ENCODE measurements at places on chromosomes 6 and 20. TPM values are rescaled to one million over a fixed set of nuclear protein-coding genes. Genes with fewer than 3 reads are reported as not detected.

SLC24A3 gene
- total RNA-seq: 1.5 TPM

COL20A1 gene
- total RNA-seq: not detected

DNA sequence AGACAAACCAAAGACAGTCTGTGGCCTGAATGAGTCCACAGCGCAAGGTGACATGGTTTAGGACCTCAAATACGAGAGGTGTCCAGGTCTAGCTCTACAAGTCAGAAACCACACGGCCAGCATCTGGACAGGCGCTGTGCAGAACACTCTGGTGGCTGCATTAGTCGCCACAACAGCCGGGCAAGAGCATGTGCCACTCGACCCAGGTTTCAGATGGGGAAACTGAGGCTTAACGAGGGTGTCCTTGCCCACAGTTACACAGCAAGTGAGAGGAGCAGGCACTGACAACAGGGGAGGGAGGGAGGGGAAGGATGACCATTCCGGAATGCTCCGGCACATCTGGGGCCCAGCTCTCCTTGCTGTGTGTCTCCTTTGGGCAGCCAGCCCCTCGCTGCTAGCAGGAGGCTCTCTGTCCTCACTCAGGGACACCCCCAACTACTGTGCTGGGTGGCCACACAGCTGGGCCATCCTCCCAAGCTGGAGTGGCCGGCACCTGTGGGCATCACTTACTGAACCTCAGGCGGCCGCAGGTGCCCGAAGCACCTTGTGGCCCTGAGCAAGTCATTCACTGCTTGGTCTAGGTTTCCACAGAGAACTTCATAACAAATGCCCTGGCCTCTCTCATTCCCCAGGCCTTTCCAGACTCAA, 6.6 kb downstream of the DLL1 start:
- no peak overlapping the region for H3K27ac ChIP-seq
- H3K4me3 ChIP-seq: no peak overlapping the region
- H3K27me3 ChIP-seq: peaks cover 46% of the 10 kb centered on the region
- no peaks in the 10 kb centered on the region for H3K36me3 ChIP-seq
- peak; percentile 38 for DNase-seq

- no peak for DNase-seq
- no peaks in the 10 kb centered on the region for H3K27me3 ChIP-seq
- H3K4me3 ChIP-seq: no peak overlapping the region
- H3K4me1 ChIP-seq: peaks cover 31% of the 10 kb centered on the region
Measured at GRCh38 chr6:39197521-39197920, 31.8 kb downstream of the KCNK5 start.

DNA sequence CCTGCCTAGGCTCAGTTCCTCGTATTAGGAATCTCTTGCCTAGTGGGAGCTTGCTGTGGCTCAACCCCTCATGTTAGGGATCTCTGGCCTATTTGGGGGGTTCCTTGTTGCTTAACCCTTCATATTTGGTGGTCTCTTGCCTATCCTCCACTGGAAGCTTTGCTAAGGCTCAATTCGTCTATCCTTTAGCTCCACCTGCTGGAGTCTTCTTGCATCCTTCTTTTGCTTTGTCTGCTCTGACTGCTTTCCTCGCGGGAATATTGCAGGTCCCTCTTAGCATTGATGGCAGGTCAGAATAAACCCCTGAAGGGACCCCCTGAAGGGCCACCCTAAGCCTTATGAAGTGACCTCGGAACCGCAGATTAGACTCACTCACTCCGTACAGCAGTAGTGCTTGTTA, 203.0 kb upstream of the TBX18 start:
- H3K27ac ChIP-seq: no peak overlapping the region
- H3K36me3 ChIP-seq: no peaks in the 10 kb centered on the region
- peak; percentile 83 for DNase-seq
- no peaks in the 10 kb centered on the region for H3K27me3 ChIP-seq

DNA sequence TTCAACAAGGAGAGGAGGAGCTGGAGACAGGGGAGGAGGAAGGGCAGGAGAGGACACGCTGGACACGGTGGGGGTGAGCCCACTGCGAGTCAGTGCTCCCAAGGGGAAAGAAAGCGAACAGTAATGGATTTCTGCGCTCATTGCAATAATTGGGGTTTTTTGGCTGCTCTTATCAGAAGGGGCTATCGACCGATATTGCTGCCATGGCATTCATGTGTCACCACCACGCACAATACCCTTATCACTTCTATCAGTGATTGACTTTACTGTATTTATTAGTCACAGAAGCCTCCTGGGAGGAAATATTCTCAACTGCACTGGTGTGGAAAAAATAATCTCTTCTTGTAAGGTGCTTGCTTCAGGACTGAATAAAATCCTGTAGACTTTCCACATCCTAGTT, 55.8 kb downstream of the CEP43 start:
- no peak for DNase-seq
- H3K27me3 ChIP-seq: no peaks in the 10 kb centered on the region
- no peak overlapping the region for H3K4me3 ChIP-seq
- H3K36me3 ChIP-seq: no peaks in the 10 kb centered on the region
- H3K27ac ChIP-seq: no peak overlapping the region

DNA sequence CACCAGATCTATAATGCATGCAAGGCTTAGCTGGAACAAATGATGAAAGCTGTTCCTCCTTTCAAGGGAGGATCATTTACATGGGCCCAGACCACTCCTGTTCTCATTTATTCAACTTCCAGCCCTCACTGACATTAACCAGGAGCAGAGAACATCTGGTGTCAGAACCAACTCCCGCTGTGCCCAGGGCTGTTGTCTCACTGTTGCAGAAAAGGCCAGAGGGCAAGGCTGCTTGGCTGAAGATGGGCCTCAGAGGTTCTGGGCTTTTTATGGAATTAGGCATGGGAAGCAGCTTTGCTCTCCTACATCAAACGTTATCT, 164.2 kb downstream of the GMPR start:
- no peak overlapping the region for H3K27ac ChIP-seq
- H3K36me3 ChIP-seq: no peaks in the 10 kb centered on the region
- no peak overlapping the region for H3K4me3 ChIP-seq
- H3K27me3 ChIP-seq: no peaks in the 10 kb centered on the region
- H3K4me1 ChIP-seq: no peaks in the 10 kb centered on the region
- no peak for DNase-seq

GRCh38 chr6:85428486-85428885, 21.4 kb upstream of the NT5E start:
- H3K36me3 ChIP-seq: no peaks in the 10 kb centered on the region
- H3K4me3 ChIP-seq: no peak overlapping the region
- DNase-seq: no peak
- H3K4me1 ChIP-seq: no peaks in the 10 kb centered on the region

- H3K27me3 ChIP-seq: no peaks in the 10 kb centered on the region
- no peak overlapping the region for H3K4me3 ChIP-seq
- no peak for DNase-seq
- no peak overlapping the region for H3K27ac ChIP-seq
- H3K36me3 ChIP-seq: no peaks in the 10 kb centered on the region
Measured at GRCh38 chr6:14751645-14752175, 494.2 kb upstream of the JARID2 start.

DNA sequence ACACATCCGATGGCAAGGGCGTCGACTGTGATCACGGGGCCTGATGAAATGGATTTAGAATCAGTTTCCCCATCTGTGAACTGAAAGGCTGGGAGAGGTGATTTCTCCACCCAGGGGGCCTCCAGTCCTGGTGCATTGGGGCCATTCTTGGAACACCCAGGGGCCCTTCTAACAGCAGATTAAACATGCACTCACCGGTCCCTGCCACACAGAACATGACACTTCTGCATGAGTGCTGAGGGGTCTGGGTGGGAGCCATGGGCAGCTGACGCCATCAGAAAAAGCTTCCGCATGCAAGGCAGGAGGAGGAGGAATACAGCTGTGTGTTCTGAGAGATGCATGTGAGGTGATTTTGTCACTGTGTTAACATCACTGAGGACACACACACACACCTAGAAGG, 26.8 kb downstream of the DLL1 start:
- no peak overlapping the region for H3K27ac ChIP-seq
- H3K4me1 ChIP-seq: peaks cover under 1% of the 10 kb centered on the region
- no peaks in the 10 kb centered on the region for H3K36me3 ChIP-seq
- DNase-seq: no peak
- no peak overlapping the region for H3K4me3 ChIP-seq
- H3K27me3 ChIP-seq: no peaks in the 10 kb centered on the region

- H3K4me1 ChIP-seq: no peaks in the 10 kb centered on the region
- no peak overlapping the region for H3K4me3 ChIP-seq
- no peaks in the 10 kb centered on the region for H3K36me3 ChIP-seq
- no peaks in the 10 kb centered on the region for H3K27me3 ChIP-seq
- H3K27ac ChIP-seq: no peak overlapping the region
Measured at GRCh38 chr6:122360809-122361208, 38.6 kb upstream of the HSF2 start.

GRCh38 chr6:15269011-15269410, 23.1 kb downstream of the JARID2 start:
- H3K4me1 ChIP-seq: peaks cover 40% of the 10 kb centered on the region
- peak overlapping the region; percentile 64 for H3K4me3 ChIP-seq
- no peaks in the 10 kb centered on the region for H3K36me3 ChIP-seq
- peak overlapping the region; percentile 50 for H3K27ac ChIP-seq

GRCh38 chr6:75409928-75410327, 83.7 kb downstream of the FILIP1 start:
- no peaks in the 10 kb centered on the region for H3K4me1 ChIP-seq
- no peaks in the 10 kb centered on the region for H3K36me3 ChIP-seq
- DNase-seq: no peak
- no peak overlapping the region for H3K27ac ChIP-seq
- H3K4me3 ChIP-seq: no peak overlapping the region

GRCh38 chr6:120875900-120876299, 458.4 kb downstream of the TBC1D32 start:
- no peaks in the 10 kb centered on the region for H3K36me3 ChIP-seq
- H3K4me1 ChIP-seq: no peaks in the 10 kb centered on the region
- no peak overlapping the region for H3K27ac ChIP-seq
- DNase-seq: no peak

GRCh38 chr20:24584538-24585356, 115.3 kb downstream of the SYNDIG1 start:
- H3K4me3 ChIP-seq: no peak overlapping the region
- H3K4me1 ChIP-seq: no peaks in the 10 kb centered on the region
- DNase-seq: no peak

DNA sequence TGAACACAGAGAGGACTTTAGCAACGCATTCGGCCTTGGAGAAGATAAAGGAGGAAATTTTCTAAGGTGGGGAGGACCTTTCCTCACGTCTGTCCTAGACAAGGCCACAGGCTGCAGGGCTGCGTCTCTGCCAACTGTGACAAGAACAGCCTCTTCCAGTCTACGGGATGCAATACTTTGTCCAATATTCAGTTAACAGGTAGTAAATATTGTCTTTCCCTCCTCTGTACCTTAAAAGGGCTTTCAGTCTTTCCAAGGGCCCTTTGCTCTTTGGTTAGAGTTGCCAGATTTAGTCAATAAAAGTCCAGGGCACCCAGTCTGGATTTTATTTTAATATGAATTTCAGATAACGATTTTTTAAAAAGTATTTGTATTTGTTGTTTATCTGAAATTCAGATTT, 78.2 kb downstream of the ELOVL4 start:
- no peak for DNase-seq
- no peak overlapping the region for H3K4me3 ChIP-seq
- no peaks in the 10 kb centered on the region for H3K27me3 ChIP-seq

Data from endodermal cell (in vitro differentiated cells).